Nucleus accumbens (tissue), 56 donors: ENCODE measurements at places on chromosomes 3 and 15.

GRCh38 chr3:177816667-177817208 is 619.5 kb upstream of the TBL1XR1 start:
- DNase-seq = no peak

DNA sequence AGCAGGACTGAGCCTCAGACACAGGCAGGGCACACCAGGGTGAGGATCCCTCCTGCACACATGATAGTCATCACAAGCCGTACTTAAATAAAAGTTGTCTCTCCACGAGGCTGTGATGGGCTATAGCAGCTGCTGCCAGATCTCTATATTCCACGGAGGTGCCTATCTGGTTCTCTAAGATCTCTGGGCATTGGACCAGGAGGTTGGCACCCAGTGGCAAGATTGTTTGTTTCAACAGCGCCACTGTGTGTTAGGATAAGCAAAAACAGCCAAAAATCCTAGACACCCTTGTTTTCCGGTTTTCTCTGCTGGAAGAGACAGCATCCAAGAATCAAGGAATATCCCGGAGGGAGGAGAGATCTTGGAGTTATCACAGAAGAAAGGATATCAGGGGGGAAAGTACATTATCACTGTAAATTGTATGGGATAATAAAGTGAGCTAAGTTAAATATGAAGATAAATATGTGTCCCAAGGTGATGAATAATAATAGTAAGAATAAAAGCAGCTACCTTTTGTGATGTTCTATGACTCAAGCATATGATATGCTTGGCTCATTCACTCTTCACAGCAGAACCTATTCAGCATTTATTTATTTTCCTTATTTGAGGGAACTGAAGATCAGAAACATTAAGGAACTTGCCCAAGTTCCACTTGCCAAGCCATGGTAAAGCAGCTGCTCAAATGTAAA is 90.6 kb upstream of the AKAP13 start:
- DNase-seq = no peak

DNA sequence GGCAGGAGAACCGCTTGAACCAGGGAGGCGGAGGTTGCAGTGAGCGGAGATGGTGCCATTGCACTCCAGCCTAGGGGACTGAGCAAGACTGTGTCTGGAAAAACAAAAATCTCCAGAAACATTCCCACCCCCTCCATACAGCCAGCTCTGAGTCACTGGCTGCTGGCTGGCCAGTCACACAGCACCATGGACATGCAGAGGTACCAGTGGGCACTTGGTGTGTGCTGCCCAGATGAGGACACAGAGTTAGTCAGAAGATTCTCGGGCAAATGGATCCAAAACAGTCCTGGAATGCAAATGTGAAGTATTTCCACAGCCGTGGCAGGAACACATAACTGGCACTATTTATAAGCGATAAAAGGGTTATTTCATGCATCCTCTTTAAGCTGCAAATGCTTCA is 44.6 kb downstream of the BDH1 start:
- no peak for DNase-seq

GRCh38 chr15:95075792-95076677 is 844.7 kb downstream of the MCTP2 start:
- DNase-seq = no peak
